ENCODE measurements at places on chromosomes 11 and 22.

- DNase-seq = no peak
Measured at GRCh38 chr22:43946384-43946667, 8.9 kb upstream of the SAMM50 start.

GRCh38 chr22:49196046-49196511 lies 631.6 kb downstream of the BRD1 start:
- DNase-seq = no peak

DNA sequence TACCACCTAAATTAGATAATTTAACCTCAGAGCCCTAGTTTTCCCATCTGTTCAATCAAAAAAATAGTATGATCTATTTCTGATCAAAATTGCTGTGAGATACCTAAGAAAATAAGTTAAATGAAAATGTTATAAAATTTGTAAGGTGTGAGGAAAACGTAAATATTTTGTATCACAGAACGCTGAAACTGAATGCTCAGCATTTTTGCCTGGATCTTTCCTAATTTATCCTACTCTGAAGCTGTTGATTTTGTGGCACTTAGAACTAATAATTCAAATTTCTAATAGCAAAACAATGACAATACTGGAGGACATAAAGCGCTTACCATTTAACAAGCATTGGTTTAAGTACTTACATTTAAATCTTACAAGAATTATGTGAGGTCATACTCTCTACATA lies 674.2 kb downstream of the FAM181B start:
- no peak for DNase-seq

DNA sequence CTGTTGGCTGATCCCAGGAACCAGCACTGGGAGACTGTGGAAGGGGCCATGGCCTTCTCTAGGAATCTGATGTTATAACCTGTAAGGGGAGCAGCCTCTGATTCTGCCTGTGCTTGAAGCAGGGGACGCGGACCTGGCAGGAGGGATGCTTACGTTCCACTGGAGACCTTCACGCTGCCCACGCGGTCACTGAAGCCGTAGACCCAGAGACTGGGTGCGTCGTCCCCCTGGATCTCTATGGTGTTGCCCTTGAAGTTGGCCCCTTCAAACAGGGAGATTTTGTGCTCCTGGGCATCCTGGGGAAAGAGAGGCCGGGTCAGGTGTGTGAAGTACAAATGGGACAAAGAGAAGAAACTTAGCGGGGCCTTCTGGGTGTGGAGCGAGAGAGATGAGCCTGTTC lies 11.8 kb upstream of the TPST2 start:
- DNase-seq = no peak

DNA sequence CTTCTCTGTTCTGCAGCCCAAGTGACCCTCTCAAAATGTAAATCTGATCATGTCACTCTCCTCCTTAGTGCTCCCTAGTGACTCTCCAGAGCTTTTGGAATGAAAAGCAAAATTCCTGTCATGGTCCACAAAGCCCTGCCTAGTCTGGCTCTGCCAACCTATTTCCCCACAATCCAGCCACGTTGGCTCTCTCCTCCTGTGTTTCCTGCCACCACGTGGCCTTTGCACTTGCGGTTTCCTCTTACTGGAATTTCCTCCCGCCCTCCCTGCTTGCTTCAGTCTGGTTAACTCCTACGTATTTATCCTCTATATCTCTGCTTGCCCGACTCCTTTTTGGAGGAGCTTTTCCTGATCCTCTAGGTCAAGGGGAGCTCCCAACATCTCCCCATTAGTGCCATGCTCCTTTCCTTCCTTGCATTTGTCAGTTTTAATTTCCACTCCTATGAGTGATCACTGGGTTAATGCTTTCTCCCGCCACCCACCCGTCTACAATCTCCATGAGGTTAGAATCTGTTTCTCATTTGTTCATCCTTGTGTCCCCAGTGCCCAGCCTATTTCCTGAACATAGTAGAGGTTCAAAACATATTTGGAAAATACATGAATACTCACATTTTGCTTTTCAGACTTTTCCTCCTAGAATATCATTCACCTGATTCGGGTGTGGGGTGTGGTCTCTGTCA lies 11.5 kb downstream of the NNMT start:
- no peak for DNase-seq
